NCI-H1105 (cell line): ENCODE measurements at places on chromosomes 16 and 17.
A peak's percentile ranks its signal among the peaks of the same experiment; 100 is the strongest.

DNA sequence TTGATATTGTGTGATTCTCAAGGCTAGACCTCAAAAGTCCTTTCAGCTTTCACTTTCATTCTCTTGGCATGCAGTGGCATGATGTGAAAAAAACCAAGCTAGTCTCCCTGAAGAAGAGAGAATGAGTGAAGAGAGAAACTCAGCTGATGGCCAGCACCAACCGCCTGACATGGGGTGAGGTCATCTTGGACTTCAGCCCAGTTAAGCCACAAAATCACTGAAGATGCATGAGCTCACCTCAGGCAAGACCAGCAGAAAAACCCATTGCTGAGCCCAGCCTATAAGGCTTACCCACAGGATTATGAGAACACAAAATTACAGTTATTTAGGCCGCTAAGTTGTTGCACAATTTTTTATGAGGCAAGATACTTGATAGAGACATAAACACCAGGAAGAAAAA lies 496.5 kb downstream of the TOX3 start:
- no peak for DNase-seq

GRCh38 chr16:381789-382717 lies at the start of gene PGAP6:
Gene PGAP6 (minus strand): TSS chr16:381978. CDS start chr16:381821, 157 bp downstream.
- peak; percentile 26 for DNase-seq

DNA sequence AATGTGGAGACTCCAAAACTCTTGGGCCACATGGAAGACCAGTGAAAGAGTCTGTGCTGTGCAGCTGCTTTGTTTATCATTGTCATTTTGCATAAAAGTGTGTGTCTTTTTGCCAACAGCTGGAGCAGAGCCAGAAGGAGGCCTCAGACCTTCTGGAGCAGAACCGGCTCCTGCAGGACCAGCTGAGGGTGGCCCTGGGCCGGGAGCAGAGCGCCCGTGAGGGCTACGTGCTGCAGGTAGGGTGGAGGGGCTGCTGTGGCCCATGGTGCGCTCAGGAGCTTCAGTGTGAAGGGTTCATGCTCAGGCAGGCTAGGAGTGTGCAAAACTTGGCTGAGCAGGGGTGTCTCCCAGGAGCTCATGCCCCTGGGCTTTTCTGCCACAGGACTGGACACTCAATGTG lies 45.0 kb downstream of the PLD6 start:
- no peak for DNase-seq

- DNase-seq, result no peak
Measured at GRCh38 chr17:51091635-51092034, 29.0 kb downstream of the SPAG9 start.
